GM12892 (cell line): ENCODE measurements at places on chromosomes 2 and 18.

GRCh38 chr2:102340778-102341177 lies 14.8 kb upstream of the IL18R1 start:
- no peak for DNase-seq

DNA sequence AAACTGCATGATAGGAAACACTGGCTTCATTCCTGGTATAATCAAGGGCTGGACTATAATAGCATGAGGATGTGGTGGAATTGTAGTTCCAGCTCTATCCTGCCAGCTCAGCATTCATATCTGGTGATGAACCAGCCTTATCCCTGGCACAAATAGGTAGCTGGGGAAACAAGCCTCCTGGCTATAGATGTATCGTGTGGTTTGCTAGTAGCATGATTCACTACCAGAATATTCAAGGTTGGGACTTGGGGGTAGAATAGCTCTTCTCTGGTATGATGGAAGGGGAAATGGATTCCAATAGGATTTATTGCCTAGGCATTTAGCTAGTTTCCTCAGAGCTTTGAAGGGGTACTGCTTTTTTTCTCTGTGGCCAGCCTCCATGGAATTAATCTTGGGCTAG lies 532.8 kb downstream of the FBXO15 start:
- no peak for DNase-seq

GRCh38 chr2:160533482-160533881 lies 39.9 kb upstream of the RBMS1 start:
- no peak for DNase-seq

DNA sequence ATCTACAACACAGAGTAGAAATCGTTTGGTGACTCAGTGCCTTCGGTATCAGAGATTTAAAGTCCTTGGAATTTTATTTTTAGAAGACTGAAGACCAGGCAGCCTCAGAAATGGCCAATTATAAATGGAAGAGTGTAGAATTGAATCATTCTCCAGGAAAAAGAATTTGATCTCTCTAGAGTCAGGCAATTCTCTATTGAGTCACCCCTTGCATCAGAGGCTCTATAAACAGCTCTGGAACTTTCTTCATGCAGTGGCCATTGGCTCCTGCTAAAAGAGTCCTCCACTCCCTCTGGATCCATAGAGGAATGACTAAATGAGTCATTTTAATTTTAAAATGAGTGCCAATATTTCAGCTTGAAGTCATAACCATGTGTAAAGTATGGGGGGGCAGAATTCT lies 816.2 kb downstream of the TDRD15 start:
- DNase-seq = no peak

- DNase-seq = no peak
These were observed 31.8 kb upstream of the MTX2 start for GRCh38 chr2:176237456-176237855.

DNA sequence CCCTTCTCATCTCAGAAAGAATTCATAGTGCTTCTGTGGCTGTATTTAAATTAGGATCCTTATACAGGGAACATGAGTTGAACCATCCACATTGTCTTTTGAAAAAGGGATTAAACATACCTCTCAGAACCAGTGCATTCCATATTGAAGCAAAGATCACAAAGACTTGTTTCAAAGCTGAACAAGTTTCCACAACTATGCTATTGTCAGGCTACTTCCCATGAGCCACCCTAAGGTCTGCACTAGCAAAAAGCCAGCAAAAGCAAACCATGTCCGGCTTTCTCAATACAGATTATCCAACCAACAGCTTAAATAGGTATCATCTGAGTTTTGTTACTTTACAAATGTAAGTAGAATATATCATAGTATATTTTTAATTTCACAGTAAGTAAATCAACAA lies 78.1 kb downstream of the SCG2 start:
- DNase-seq = no peak

GRCh38 chr18:73009691-73010090 lies 141.9 kb upstream of the NETO1 start:
- DNase-seq = no peak

DNA sequence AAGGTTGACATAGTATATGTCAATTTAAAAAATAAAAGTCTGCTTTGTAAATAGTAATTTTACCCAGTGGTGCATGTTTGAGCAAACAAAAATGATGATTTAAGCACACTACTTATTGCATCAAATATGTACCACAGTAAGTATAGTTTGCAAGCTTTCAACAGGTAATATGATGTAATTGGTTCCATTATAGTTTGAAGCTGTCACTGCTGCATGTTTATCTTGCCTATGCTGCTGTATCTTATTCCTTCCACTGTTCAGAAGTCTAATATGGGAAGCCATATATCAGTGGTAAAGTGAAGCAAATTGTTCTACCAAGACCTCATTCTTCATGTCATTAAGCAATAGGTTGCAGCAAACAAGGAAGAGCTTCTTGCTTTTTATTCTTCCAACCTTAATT lies 78.6 kb upstream of the CSRNP3 start:
- no peak for DNase-seq

GRCh38 chr2:20674974-20675679 lies 8.2 kb downstream of the GDF7 start:
- DNase-seq = no peak

DNA sequence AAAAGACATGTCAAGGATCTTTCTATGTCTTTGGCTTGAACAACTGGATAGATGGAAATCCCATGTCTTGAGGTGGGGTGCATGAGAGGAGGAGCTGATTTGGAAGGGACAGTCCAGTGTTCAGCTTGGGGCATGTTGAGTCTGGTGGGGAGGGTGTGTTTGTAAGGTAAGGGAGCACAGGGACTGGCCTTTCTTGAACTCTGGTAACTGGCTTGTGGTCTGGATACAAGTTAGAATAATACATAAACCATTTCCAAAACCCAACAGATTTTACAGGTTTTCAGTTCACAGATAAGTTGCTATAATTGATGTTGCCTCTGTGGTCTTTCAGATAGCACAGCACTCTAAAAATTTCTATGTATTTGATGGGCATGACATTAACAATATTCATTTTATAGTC lies 24.2 kb downstream of the RHBDD1 start:
- no peak for DNase-seq

GRCh38 chr2:118179445-118179844 lies 91.2 kb downstream of the INSIG2 start:
- no peak for DNase-seq

DNA sequence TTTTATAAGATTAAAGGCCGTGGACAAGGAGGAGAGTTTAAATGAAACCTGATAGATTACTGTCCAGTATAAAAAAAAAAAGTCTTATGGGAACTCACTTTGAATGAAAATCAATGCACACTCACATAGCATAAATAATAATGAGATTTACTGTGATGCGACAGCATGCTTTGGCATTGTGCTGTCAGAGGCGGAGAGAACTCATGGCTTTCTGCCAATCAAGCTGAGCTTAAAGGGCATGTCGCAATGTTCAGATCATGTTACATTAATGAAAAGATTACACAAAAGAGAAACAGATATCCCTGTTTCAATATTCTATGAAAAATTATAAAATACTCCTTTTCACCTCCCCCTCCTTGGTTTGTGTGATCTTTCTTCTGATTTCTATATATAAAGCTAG lies 310.8 kb downstream of the ERBB4 start:
- no peak for DNase-seq

- no peak for DNase-seq
These were observed 143.1 kb downstream of the FHOD3 start for GRCh38 chr18:36440614-36441013.

DNA sequence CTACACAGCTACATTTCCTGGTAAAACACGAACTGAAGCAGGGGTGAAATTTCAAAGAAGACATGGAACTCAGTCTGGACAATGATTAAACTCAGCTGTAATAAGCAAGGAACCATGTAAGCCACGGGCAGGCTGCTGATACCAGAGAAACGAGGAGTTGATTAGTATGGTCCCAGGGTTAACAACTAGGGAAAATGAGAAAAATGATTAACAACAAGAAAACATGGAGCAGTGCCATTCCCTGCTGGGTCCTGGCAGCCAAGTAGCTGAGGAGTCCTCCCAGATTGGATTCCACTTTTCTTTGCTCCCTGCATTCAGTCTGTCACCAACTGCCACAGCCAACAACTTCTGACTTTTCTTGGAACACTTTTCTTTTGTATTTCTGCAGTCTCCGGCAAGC lies 517.0 kb upstream of the KLHL29 start:
- no peak for DNase-seq

- no peak for DNase-seq
These were observed 343.8 kb downstream of the SUCLG1 start for GRCh38 chr2:84115173-84115857.

GRCh38 chr2:241218131-241219029 lies 29.9 kb downstream of the ANO7 start:
- DNase-seq = no peak

DNA sequence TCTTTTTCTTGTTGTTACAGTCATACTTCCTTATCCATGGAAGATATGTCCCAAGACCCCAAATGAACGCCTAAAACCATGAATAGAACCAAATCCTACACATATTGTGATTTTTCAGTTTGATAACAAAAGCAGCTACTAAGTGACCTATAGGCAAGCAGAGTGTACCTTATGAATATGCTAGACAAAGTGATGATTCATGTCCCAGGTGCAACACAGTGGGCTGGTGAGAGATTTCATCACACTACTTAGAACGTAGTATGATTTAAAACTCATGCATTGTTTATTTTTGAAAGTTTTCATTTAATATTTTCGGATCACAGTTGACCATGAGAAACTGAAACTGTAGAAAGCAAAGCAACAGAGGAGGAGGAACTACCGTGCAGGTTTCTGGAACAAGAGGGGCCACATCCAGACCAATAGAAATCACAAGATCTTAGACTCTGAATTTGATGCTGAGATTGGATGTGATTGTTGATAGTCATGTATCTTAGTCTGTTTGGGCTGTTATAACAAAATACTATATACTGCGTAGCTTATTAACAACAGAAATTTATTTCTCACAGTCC lies 470.8 kb upstream of the VRK2 start:
- no peak for DNase-seq

DNA sequence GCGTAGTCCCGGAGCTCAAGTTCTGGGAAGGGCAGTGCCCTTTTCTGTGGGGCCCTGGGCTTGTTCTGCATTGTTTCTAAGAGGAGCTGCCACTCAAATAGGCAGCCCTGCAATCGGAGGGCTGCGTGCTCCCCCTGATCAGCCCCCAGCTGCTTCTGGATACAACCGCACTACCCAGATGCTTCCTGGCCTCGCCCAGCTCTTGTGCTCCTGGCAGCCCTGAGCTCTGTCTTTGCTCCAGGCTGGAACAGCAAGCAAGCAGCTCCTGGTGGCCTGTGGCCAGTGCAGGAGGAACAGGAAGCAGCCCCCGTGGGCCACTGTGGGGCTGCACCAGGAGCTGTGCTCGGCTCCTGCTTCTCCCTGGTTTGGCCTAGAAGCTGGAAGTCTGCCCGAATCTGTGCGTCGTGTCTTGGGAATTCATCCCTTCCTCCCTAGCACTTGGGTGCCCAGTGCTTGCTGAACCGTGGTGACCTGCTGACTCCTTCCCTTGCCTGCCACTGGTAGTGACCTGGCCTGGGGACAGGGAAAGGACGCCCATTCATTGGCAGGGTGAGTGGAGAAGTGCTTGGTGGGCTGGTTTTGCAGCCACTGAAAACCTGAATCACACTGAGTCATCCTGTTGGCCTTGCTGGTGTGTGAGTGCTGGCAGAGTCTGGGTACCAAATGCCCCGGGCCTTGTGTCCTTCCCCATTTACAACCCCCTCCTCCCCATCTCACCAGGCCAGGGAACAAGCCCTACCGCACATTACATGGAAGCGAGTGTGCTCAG lies 27.3 kb upstream of the NTSR2 start:
- DNase-seq = no peak

- no peak for DNase-seq
These were observed 155.6 kb downstream of the SETBP1 start for GRCh38 chr18:44836263-44836662.

- DNase-seq = no peak
These were observed 1438.1 kb downstream of the DPP10 start for GRCh38 chr2:115880558-115880957.

GRCh38 chr2:108560895-108561530 lies 26.7 kb downstream of the LIMS1 start:
- DNase-seq = no peak

DNA sequence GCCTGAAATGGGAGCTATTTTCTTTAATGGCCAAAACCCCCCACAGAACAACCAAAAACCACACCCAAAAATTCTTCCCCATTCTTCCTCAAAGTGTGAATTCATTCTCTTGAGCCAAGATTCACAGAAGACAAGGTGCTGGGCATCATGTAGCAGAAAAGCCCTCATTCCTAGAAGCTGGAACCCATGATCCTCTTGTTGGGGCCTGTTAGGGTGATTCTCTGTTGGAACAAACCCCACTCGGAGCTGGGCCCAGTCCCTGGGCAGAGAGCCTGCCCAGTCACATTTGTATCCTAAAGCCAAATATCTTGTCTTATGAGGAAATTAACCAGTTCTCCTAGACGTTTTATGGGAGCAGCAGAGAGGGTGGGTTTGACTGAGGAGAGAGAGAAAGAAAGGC lies 22.8 kb upstream of the VPS4B start:
- no peak for DNase-seq

DNA sequence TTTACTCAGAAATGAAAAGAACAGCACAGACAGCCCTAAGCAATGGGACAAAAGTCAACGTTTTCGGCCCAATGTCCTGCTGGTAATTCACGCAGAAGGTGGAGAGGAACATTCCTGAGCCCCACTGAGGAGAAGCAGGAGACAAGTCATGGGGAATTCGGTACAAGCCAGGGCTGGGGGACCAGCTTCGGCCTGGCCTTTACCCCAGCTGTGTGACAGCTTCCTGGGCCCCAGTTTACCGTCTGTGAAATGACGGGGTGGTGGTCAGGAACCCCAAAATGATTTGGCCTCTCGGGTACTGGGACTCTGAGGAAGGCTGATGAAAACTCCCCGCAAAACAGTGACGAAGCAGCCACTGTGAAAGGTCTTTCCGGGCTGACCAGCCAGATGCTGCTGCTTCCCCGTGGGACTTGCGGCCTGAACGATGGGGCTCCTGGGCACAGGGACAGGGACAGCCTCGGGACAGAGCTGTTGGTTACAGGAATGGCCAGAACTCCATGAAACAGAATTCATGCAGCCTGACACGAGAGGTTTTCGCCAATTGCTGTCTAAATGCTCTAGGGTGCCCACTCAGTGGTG lies 21.6 kb downstream of the KIF1A start:
- DNase-seq = no peak

GRCh38 chr2:179939259-179939658 lies 67.8 kb downstream of the CWC22 start:
- DNase-seq = no peak

DNA sequence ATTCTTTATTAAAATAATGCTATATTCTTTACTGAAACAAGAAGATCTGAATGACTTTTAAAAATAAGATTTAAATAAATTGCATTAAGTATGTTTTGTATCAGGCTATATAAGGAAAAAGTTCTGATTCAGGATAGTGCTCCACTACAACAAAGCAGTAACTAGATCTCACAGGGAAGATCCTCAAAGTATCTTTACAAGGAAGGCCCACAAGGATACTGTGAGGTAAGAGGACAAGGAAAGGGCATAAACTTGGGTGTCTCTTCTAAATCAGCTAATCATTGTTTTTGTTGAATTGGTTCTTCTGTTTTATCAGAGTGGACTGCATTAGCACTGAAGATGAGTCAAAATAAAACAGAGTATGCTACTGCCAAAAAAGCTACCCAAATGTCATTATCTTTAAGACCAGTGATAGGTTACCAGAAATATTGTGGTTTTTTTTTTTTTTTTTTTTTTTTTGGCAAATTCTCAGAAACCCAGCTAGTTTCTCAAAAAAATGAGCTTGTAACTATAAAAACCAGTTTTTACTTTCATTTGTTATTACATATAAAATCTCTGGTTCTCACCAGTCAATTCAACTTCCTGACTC lies 160.9 kb downstream of the BAZ2B start:
- no peak for DNase-seq
